ENCODE measurements at places on chromosomes 3 and 15.
A peak's percentile ranks its signal among the peaks of the same experiment; 100 is the strongest.

DNA sequence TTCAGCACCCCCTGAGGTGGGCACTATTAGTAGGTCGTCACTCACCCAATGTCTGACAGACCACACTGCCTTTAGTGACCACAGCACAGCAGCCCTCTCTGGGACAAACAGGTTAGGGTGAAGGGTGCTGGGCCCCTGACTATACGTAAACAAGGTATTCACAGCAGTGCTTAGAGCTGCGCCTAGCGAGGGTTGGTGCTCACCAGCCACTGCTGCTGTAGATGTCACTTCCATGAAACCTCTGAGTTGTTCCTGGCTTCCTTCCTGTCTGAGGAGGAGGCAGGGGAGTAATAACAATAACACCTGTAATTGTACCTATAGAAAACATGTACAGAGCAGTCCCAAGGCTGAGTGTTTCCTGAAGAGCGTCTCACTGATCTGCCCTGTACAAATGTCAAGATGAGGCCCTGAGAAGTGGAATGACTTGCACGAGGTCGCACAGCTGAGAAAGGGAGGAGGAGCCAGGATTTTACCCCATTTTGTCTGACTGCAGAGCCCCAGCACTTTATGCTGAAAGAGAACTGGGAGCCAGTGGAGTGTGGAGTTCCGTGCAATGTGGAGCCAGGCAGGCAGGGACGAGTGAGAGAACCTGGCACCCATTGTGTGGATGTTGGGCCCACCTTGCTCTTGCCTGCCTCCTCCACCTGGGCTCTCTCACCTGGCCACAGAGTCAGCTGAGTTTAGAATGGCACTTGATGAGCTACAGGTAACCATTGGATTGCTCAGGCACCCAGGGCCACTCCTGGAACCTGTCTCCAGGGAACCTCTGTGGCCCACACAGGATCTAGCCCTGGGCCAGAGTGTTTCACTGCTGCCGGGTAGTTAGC, 93.8 kb downstream of the DNAJB8 start:
- no peak for DNase-seq

GRCh38 chr15:40471808-40472150, 995 bp downstream of the CHST14 start:
- peak; percentile 22 for DNase-seq

GRCh38 chr3:62529230-62529629, 155.9 kb upstream of the FEZF2 start:
- no peak for DNase-seq

GRCh38 chr3:90145094-90145860, 1037.9 kb downstream of the EPHA3 start:
- DNase-seq, result no peak

DNA sequence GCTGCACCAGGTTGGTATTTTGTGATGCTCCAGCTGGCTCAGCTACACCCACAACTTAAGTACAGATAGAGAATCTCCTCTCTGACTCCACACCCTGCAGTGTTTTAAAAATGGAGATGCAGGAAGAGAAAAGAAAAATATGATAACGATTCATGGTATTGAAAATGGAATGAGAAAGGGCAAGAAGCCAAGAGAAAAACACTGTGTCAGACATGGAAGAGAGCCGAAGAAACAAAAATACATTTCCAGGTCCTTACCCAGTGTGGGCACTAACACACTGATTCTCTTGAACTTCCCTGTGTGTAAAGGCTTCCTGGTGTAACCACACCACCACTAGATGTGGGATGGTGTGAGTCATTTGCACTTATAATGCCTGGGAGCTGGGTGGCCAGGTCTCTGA, 93.1 kb downstream of the GMPS start:
- DNase-seq, result no peak

DNA sequence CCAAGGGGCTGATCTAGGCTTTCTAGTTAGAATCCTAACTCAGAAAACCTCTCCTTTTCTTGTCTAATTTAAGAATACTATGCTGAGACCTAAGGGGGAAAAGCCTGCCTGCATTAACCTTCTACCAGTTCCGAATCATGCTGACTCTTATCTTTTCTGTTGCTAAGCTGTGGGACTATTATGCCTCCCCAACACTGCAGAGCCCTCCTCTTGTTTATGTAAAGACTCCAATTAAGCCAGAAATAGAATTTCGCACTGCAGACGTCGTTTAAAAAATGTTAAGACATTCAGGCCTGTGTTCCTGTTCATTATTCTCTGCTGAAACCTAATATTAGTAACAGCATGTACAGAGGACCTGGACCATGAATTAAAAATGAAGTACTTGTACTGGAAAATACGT, 310.6 kb upstream of the ATP11B start:
- DNase-seq, result no peak

GRCh38 chr3:107837895-107838612, 252.8 kb downstream of the CD47 start:
- no peak for DNase-seq

GRCh38 chr15:51244423-51244869, 94.0 kb downstream of the CYP19A1 start:
- no peak for DNase-seq

DNA sequence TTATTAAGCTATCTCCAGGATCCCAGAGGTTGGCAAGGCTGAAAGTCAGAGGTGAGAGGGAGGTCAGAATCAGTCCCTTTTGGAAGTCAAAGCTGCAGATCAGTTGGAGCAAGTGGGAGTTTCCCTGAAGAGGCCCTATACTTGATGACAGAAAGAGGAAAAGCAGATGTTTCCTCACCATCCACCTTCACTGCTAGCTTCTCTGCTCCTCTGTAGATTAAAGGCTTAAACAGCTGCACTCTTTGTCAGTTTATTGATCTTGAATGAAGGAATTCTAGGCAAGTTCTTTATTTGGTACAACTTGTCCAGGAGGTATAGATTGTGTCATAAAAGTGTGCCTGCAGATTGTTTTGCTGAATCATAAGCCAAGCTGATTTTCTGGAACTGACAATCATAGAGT, 408.2 kb upstream of the TGFBR2 start:
- DNase-seq, result no peak

- peak; percentile 63 for DNase-seq
Observed at GRCh38 chr15:90400759-90401314, 12.8 kb downstream of the IQGAP1 start.

GRCh38 chr15:25773248-25773647, 89.9 kb downstream of the ATP10A start:
- no peak for DNase-seq

DNA sequence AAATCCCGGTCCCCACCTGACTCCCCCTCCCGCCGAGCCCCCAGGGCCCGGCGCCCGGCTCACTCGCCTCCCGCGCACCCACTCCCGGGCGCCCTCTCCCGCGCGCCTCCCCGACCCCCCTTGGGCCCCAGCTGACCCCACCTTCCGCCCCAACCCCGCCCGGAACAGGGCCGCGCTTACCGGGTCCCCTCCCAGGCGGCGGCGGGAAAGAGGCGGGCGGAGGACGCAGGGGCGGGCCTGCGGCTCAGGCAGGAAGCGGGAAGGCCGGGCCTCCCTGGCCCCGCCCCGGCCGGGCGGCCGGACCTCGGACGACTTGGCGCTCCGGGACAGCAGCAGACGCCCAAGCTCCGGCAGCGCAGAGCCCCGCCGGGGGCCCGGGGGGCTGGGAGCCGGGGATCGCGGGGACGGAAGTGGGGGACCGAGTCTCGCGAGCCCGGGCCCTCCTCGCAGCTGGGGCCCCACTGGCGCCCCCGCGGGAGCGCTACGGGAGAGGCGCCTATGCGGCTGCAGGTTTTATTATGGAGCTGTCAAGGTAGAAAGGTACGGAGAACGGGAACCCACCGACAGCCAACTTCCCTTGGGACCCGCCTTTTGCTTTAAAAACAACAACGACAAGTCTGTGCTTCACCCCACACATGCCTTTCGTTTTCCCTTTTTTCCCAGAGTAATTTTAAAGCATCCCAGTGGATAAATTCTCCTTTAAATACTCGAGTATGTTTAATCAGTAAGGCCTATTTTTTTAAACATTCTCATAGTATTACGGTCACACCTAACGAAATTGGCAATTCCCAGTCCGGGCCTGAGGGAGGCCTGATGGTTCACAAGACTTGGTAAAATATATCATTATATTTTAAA, at the start of gene SLC41A3:
Gene SLC41A3, minus strand, starts transcription at position 212 of the 855 bp plus-strand sequence. CDS start 15,905 bp downstream, outside the sequence.
- peak; percentile 85 for DNase-seq

- DNase-seq, result no peak
Observed at GRCh38 chr3:162764808-162765071, 1268.1 kb downstream of the OTOL1 start.

DNA sequence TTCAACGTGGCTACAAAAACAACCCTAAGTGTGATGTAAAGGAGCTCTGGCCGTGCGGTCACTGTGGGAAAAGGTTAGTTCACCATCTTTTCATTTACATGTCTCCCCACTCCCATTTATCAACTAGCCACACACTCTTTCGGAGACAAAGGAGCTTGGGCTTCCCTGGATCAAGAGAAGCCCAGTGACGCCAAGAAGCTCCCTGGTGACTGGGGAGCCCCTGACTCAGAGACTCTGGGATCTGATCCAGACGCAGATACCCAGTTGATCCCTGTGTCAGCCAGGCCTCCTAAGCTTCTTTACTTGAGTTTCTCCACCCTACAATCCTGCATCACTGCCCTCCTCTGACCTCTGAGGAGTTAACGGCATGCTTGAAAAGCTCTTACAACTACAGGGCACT, 43.9 kb downstream of the HEG1 start:
- DNase-seq, result no peak

DNA sequence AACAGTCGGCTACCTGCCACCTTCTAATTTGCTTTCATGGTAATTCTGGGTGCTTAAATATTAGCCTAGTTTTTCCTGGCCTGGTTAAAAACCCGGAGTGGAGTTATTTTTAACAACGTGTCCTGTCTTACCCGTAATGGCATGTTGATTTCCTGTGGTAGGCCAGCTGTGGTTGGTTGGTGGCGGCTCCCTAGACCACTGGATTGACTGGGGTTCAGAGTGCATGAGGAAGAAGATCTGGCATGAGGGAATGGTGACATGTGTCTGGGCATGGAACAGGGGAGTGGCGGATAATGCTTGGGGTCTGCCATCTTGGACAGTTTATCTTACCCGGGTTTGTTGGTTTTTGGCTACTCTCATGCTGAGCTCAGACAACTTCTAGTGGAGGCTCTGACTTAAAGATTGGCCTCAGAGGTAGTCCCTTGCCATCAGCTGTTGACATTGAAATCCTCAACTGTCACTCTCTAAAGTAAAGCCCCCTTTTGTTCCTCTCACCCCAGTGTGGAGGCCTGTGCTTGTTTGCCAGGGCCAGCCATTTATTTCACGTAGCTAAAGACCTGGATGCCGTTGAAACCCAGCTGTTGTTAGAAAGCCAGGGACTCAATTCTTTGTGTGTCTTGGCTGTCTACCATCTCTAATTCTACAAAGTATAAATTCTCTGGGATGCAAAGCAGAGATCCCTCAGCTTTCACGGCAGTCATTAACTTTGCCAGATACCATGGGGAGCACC, 81.6 kb downstream of the DNASE1L3 start:
- no peak for DNase-seq

DNA sequence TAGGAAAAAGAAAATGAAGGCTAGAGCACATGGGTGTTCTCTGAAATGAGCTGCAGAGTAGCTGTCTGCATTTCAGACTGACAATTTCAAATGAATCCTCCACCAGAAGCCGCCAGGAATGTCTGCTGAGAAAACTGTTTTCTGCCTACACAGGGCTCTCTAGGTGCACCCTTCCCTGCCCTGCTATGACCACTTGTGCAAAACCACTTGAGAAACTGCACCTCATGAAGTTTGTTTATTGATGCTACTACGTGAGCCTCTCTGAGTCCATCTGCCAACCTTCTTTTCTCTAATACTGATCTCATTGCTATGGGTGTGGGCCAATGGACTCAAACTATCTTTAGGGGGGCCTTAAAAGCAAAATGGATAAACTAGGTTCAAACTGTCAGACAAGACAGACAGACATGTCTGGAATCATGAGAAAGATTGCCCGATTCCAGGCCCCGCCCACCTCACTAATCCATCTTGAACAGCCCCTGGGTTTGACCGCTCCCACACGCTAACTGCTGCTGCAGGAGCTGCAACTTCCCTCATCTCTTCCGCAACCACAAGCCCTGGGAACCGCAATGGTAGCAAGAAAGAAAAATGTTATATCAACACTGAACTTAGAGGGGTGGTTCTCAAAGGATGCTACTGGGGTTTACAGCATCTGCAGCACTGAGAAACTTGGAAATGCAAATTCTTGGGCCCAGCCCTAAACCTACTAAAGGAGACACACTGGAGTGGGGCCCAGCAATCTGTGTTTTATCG, 9.0 kb upstream of the CD47 start:
- no peak for DNase-seq

DNA sequence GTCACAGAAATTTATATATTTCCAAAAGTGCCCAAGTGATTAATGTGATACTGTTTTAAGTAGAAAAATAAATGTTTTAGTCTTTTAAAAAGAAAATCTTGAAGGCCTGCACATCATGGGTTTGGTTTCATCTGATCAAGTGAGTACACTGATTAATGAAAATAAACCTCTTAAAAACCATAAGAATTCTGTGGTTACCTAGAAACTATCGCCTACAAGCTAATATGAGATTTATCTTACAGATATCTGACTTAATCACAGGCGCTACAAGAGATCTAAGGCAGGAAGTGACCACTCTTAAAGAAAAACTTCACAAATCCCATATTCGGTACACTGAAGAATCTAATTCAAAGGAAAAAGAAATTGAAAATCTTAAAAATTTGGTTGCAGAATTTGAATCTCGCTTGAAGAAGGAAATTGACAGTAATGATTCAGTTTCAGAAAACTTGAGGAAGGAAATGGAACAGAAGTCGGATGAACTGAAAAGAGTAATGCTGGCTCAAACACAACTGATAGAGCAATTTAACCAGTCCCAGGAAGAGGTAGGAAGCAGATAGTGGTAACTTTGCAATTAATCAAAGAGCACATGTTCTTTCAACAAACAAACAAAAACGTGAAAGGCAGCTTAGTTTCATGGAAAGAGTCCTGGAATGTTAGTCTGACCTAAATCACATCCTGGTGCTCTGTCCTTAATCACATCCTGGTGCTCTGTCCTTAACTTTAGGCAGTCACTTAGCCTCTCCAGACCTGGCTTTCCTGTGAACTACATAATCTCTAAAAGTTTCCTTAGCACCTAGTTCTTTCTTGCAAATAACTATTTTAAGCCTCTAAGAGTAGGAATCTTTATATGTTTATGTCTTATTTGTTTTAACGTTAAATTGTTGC, 131.8 kb downstream of the CCNL1 start:
- DNase-seq, result no peak

All from CD8-positive, alpha-beta T cell (primary cell).